HFFc6 (cell line): ENCODE measurements at places on chromosomes 16 and 17. TPM values are rescaled to one million over a fixed set of nuclear protein-coding genes. Genes with fewer than 3 reads are reported as not detected.

The SUPT4H1 gene
- total RNA-seq, result 95.6 to 110 TPM (median 104 TPM) in 3 replicates

The HOXB9 gene
- not detected in 3 replicates for total RNA-seq

- DNase-seq, result no peak
- H3K4me1 ChIP-seq, result peaks cover 47% of the 10 kb centered on the region
- H3K4me3 ChIP-seq, result no peak overlapping the region
- H3K27ac ChIP-seq, result no peak overlapping the region
- peaks cover 55% of the 10 kb centered on the region for H3K27me3 ChIP-seq
Observed at GRCh38 chr16:54509456-54509855, 222.9 kb upstream of the IRX3 start.

The TCF25 gene
- total RNA-seq, result 143 to 176 TPM (median 165 TPM) in 3 replicates
